ENCODE measurements at places on chromosomes 7 and 10.

- no peak for DNase-seq
Observed at GRCh38 chr7:17996442-17997223, 31.0 kb downstream of the PRPS1L1 start.

DNA sequence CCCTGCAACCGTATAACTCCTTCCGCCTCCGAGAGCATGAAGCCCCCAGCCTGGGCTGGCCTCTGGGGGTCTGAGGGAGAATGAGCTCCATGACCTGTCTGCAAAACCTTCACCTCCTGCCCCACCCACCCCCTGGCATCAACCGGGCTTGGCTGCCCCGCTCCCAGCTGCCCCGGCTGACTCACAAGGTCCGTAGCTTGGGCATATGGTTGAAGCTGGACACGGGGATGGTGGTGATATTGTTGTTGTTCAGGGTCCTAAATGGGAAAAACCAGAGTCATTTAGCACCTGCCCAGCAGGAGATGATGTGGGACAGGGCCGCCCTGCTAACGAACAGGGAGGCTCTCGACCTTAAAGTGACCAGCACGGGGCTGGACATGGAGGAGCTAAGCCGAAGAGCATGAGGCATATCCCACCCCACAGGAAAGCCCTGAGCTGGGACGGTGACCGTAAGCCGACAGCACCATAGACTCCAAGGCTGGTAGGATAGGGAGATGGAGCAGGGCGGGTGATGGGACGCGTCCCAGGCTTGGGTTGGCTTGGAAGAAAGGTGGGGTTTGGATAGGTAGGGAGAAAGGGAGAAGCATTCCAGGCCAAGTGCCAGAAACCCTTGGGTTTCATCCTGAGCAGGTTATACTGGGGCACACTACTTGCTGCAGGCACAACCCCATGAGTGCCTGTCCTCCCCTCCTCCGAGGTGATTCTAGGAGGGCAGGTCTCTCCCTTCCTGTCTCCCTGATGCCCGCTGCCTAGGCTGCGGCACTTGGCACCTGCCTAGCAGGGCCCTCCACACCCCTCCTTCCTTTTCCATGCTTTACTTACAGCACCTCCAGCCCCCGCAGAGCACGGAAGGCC lies 121.5 kb downstream of the SLIT1 start:
- DNase-seq, result no peak

- no peak for DNase-seq
Observed at GRCh38 chr10:99685597-99685967, 26.3 kb downstream of the ENTPD7 start.

- DNase-seq, result no peak
Observed at GRCh38 chr10:69080226-69080625, 7.7 kb upstream of the SRGN start.

DNA sequence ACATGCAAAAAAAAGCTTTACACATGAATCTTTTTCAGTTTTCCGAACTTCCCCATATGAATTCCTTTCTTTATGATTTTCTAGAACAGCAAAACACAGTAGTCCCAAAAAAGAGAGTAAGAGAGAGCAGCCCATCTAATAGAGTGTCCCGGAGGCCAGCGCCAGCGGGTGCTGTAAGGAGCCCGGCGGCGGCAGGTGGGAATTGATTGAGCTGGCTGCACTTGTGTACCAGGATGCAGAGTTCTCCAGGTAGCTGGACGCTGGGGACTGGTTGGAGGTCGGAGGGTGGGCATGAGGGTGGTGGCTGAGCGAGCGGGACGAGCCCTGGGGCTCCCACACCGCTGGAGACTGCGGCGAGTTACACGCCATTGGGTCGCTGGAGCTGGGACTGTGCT lies 4.0 kb downstream of the DLX5 start:
- no peak for DNase-seq

GRCh38 chr10:78906734-78907390 lies 161.9 kb upstream of the ZMIZ1 start:
- no peak for DNase-seq

- peak; percentile 74 for DNase-seq
Observed at GRCh38 chr10:80444646-80445319, 9.3 kb upstream of the TSPAN14 start.

DNA sequence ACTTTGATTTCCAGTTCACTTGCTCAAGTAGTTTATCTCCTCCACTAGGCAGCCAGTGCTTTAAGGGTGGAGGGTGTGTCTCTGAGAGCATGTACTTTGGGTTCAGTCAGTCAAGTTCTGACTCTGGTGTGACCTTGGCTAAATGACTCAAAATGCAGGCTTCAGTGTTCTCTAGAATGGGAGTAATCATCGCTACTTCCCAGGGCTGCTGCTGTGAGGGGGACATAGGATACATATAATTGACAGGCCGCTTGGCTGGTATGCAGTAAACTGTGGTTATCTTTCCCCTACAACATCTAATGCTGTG lies 3.5 kb downstream of the PTPRE start:
- no peak for DNase-seq

GRCh38 chr10:101901340-101901739 lies 57.7 kb upstream of the KCNIP2 start:
- no peak for DNase-seq

GRCh38 chr10:26457088-26457487 lies 18.9 kb downstream of the APBB1IP start:
- no peak for DNase-seq

GRCh38 chr10:93219347-93219746 lies 145.7 kb downstream of the CYP26A1 start:
- peak; percentile 28 for DNase-seq
